CMK (cell line): ENCODE measurements at places on chromosomes 2 and 18.
A peak's percentile ranks its signal among the peaks of the same experiment; 100 is the strongest.

- peak; percentile 20 for DNase-seq
Measured at GRCh38 chr2:231425291-231425810, 29.8 kb downstream of the B3GNT7 start.

GRCh38 chr2:240499309-240500301, 58.2 kb downstream of the ANKMY1 start:
- no peak for DNase-seq

GRCh38 chr2:174824068-174824467, 59.8 kb upstream of the CHRNA1 start:
- DNase-seq, result no peak

DNA sequence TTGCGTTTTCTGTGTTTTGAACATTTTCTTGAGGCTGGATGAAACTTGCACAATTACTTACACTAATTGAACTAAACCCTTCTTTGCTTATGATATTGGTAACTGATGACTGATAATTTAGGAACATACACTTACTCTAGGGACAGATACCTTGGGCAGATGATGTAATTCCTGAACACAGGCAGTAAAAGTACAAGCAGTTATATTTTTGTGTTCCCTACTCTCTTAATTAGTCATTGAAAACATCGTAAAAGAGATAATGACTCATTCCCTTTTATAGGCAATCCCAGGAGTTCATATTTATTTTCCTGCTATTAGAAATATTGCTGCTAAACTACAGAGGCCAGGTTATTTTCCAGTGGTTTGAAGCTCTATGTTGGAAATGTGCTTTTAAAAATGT, 46.4 kb downstream of the CCDC85A start:
- DNase-seq, result no peak

- no peak for DNase-seq
Measured at GRCh38 chr2:238144262-238144661, 5.8 kb downstream of the KLHL30 start.

DNA sequence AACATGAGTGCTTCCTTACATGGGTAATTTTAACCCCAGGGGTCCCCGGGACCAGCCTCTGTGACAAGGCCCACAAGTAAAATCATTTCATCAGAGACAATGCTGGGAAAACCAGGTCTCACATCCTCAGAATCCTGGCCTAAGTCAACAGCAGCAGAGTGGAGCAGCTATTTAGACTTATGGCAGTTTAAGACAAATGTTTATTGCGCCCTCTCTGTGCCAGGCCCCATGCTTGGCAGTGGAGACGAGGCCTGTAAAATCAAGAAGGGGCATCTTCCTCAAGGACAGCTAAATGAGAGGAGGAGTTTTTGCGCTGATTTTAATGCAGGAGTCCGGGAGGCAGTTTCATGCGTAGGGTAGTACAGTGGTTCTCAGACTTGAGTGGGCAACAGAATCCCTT, 56.0 kb upstream of the ACAA2 start:
- DNase-seq, result no peak

GRCh38 chr2:238423561-238424312, 3.0 kb upstream of the ASB1 start:
- DNase-seq, result no peak

- DNase-seq, result no peak
Measured at GRCh38 chr2:144208924-144209323, 311.0 kb downstream of the ZEB2 start.

DNA sequence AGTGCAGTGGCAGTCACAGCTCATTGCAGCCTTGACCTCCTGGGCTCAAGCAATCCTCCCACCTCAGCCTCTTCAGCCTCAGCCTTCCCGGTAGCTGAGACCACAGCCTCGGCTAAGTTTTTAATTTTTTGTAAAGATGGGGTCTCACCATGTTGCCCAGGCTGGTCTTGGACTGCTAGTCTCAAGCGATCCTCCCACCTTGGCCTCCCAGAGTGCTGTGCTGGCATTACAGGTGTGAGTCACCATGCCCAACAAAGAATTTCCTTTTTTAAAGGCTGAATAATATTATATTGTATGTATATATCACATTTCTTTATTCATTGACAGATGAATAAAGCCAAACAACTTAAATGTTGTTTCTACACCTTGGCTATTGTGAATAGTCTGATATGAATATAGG, 42.5 kb downstream of the MOB4 start:
- no peak for DNase-seq

- DNase-seq, result no peak
Measured at GRCh38 chr2:200627110-200627770, 41.4 kb downstream of the AOX1 start.

DNA sequence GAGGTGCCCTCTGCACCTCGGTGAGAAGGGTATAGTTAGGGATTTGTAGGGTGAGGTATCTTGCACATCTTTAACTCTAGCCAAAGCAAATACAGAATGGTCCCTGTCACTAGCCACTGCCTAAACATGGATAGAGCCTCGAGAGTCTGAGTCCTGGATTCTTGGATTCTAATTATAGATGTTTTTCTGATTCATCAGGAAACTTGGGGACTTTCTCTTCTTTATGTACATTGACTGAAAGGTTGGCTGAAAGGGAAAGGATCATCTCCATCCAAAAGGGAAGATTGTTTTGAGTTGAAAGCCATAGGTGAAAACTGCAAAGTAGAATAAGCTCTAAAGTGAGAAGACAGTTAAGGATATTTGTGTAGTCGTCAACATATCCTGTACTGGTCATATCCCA, 8.2 kb downstream of the STK36 start:
- DNase-seq, result no peak

GRCh38 chr2:26792720-26793119, 6.9 kb downstream of the CENPA start:
- no peak for DNase-seq

- no peak for DNase-seq
Measured at GRCh38 chr2:54903736-54904554, 146.3 kb downstream of the RTN4 start.

DNA sequence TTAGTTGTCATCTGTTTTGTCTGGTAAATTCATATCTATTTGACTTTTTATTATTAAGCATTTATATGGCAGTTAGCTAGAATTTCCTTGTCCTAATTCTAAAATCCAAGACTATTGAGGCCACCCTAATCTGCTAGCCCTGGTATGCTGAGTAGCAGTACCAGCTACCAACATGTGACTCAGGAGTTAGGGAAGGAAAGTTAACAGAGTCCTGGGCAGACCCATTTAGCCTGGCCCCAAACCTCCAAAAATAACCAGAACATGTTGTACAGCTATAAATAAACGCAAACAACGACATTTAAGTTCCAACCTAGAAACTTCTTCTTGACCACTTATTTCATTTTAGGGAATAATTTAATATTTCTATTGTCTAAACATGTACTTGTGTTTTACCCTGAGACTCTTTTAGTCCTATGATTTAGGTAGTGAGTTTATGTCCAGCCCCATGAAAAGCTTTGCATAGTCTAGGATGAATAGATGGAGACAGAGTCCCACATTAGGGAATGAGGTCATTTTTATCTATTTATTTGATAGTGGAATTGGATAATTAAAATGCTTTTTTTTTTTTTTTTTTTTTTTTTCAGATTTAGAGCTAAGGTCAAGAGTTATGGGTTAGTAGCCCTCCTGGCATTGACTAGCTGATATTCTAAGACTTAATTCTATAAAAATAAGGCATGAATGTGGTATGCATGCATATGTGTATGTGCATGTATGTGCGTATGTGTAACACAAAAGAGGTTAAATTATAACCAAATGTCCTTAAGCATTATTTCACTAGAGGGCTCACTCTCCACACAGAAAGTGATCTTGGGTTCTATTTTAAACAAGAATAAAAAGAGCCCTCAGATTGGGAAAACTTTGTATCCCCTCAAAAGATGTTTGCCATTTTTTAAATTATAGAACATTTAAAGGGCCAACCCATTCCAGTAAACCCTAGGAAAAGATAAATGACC, 160.1 kb upstream of the MAPRE2 start:
- DNase-seq, result no peak

DNA sequence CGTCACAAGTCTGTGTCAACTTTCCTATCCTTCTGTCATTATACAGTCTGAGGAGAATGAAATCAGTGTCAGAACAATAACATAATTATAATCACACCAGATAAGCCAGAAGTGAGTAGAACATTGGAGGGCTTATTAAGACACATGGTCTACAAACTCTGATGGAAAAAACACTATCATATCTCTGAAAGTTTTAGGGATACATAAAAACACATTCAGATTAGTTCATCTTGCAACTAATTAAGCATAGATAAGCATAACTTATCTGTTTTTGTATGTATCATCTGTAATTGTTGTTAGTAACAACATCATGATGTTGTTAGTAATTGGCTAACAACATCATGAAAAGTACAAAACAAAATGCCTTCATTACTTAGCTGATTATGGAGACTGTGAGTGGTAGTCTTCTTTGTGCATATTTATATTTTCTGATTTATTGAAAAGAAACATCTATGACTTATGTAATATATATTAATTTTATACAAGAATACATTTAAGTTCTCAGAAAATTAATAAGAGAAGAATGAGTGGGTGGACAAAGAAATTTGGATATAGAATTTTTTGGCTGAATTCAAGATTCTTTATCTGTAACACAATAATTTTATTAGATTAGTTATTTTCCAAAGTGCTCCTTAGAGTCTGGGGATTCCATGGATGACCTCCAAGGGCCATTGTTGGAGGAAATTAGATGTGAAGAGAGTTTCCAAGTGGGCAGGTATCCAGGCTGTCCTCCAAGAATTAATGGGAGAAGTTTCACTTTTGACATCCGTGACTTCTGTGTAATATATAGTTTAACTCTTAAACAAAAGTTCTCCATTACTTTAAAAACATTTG, 16.9 kb upstream of the CCDC102B start:
- no peak for DNase-seq

GRCh38 chr18:8625461-8626092, 16.3 kb downstream of the RAB12 start:
- no peak for DNase-seq

GRCh38 chr2:217993817-217994463, 8.9 kb downstream of the TNS1 start:
- peak; percentile 37 for DNase-seq

DNA sequence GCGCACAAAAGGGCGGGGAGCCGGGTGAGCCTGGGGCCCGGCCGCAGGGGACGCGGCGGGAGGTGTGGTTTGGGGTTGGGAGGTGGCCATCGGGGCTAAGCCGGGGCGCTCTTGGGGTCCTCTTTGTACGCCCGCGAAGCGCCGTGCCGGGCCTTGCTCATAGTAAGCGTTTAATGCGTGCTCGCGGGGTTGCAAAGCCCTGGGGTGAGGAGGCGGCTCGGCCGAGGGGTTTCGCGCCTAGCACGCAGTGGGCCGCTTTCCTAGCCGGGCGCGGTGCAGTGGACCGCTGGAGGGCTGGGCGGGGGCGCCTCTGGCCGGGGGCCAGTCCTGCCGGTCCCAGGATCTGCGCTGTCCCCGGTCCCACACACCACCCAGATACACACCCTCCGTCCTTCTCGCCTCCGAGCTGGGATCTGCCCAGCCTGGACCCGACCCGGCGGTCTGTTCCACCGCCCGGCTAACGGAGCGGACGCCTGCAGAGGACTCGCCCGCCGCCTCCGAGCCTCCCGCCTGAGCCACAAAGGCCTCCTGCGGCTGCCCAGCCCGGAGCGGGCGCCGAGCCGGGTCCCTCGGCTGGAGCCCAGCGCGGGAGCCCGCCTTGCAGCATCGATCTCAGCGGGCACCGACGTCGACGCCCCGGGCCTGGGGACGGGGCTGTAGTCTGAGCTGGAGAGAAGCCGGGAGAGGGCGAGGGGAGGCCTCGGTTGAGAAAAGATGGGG, 564 bp downstream of the DPYSL5 start:
- DNase-seq, result no peak

GRCh38 chr2:100142393-100142792, at the start of gene AFF3:
Gene AFF3, minus strand, starts transcription at chr2:100142590. Its CDS starts 38,136 bp downstream, at chr2:100104454.
- DNase-seq, result no peak

DNA sequence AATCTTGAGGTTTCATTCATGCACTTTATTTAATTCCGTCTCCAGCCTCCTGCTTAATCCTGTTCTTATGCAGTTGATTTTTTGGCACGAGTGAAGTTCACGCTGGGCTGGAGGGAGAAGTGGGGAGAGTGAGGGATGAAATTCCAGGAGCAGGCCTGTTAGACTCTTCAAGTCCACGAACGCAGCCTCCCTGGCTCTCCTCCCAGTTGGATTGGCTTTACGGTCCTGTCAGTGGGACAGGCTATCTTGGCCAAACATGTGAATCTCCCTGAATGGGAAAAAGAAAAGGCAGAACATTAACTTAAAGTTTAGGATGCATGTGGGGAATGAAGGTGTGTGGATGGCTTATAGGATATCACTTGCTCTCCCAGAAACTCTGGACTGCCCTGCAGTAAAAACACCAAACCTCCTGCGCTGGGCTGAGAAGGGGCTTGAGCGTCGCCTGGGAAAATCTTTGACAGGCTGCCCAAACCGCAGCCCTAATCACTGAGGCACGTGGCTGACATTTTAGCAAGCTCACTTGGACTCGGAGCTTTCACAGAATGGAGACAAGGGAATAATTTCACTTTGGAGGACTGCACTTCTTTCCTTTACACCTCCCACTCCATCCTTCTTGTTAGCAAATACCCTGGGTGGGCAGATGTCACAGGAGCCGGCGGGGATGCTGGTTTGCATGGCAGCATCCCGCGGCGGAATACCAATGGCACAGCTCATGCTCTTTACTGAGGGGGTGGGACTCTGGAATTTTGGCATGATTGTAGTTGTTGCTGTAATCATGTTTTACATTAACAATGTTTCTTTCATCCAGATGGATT, 93.9 kb downstream of the ACKR3 start:
- DNase-seq, result no peak

- DNase-seq, result no peak
Measured at GRCh38 chr2:170965446-170966225, 36.6 kb downstream of the GORASP2 start.

DNA sequence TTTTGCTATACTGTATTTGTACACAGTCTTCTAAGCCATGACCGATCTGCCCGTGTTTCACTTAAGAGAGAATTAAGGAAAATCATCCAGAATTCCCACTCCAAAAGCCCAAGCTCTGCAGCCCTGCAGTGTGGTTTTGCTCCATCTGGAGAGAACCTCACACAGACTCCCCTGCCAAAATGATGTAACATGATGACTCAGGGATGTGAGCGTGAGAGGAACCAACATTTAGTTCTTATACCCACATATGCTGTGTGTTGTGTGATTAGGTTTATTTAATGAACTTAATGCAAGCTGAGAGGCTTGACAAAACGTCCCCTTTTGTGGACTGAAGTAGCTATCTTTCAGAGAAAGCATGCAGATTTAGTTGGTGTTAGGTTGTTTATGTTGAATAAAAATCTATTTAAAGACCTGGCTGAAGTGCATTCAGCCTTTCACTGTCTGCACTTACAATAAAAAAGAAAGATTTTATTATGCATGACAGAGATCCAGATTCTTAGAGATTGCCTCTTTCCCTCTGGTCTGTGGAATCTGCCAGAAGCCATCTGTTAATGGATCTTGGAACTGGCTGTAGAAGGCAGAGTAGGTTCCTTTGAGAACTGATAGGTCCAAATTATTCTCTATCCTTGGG, 6.3 kb downstream of the RAB12 start:
- no peak for DNase-seq

DNA sequence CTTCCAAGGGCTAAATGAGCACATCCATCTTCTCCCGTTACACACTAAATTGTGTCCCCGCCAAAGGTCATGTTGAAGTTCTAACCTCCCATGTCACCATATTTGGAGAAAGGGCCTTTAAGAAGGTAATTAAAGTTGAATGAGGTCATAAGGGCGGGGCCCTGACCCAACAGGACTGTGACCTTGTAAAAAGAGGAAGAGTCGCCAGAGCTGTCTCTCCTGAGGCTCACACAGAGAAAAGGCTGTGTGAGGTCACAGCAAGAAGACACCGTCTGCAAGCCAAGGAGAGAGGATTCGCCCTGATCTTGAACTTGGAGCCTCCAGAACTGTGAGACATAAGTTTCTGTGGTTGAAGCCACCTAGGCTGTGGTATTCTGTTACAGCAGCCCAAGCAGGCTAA, 24.1 kb downstream of the TRABD2A start:
- no peak for DNase-seq
